ENCODE measurements at places on chromosomes 2 and 18.
A peak's percentile ranks its signal among the peaks of the same experiment; 100 is the strongest.

DNA sequence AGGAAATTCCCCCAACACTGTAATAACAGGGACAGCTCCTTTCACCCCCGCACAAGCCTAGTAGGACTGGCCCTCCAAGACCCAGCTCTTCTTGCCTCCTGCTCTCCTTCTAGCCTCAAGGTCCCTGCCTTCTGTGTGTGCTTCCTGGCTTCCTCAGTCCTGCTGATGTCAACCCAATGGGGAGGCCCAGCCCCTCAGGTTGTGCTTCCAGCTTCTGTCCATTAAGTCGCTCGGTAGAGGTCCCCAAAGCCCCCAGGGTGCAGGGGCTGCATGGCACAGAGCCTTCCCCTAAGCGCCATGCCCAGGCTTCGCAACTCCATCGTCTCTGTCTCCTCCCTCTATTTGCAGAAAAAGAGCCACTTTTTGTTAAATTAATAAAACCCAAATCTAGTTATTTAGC lies 39.0 kb downstream of the BOK start:
- no peak for DNase-seq

DNA sequence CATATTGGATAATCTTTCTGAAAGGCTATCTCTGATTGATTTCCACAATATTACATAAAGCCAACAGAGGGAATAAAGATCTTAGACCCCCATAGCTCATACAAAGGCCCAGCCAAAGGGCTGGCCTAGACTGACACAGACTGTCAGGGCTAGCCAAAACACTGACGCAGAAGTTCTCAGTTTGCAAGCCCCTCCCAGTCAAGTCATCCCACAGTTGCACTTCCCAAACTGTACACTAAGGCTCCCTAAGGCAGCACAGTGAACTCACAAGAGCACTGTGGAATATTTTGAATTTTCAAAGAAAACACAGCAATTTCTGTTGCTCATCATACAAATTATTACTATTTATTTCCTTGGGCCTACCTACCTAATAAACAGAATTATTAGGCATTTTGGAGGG lies 244.9 kb downstream of the SP3 start:
- no peak for DNase-seq

DNA sequence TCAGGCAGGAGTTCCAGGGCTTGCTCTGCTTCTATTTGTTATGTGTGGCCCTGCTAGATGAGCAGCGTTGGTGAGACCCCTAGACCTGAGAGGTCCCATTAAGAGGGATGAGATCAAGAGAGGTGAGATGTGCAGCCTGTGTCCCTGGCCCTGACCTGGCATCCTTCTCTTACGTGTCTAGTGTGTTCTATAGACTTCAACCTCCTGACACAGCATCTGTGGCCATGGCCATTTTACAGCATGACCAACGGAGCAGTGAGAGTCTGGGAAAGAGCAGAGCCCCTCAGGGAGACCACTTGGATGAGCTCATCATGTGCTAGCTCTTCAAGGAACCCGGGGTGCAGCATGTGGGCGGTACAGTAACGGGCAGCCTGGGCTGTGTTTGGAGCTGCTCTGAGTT lies 32.7 kb upstream of the ASPRV1 start:
- DNase-seq = no peak

- DNase-seq = no peak
These were observed 148.3 kb downstream of the LAMA3 start for GRCh38 chr18:23837591-23837990.

DNA sequence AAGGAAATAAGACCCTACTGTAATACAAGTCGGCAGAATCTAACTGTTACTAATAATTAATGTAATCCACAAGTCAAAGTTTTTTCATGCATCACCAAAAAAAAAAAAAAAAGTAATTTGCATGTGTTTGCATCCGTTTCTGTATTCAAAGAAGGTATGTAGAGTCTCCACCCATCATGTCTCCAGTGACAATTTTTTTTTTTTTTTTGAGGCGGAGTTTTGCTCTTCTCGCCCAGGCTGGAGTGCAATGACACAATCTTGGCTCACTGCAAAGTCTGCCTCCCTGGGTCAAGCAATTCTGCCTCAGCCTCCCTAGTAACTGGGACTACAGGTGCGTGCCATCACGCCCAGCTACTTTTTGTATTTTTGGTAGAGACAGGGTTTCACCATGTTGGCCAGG lies 24.2 kb upstream of the NFU1 start:
- no peak for DNase-seq

DNA sequence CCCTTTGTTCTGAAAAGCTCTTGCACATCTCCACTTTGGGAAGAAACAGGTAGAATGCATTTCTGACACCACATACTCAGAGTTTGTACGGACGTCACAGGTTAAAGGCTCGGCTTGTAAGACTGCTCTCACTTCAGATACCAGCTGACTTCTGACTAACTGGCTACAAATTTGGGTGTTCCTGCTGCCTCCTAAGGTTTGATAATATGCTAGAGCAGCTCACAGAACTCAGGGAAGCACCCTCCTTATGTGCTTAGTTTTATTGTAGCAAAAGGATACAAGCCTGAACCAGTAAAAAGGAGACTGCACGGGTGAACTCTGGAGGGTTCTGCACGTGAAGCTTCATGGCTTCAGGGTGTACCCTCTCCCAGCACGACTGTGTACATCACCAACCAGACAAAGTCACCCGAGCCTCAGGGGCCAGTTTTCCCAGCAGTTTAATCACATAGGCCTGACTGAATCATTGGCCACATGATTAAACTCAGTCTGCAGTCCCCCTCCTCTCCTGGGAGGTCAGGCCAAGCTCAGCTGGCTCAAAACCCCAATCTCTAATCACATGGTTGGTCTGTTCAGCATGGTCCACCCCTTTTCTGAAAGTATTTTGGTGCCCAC lies 749.5 kb upstream of the RAB6C start:
- DNase-seq = no peak

GRCh38 chr2:177758591-177759371 lies 313.8 kb downstream of the PDE11A start:
- peak; percentile 3 for DNase-seq

Measured in NCI-H524 treated with DMSO at 0.1 percent for 48 hours (cell line).